ENCODE measurements at places on chromosomes 2 and 18.

DNA sequence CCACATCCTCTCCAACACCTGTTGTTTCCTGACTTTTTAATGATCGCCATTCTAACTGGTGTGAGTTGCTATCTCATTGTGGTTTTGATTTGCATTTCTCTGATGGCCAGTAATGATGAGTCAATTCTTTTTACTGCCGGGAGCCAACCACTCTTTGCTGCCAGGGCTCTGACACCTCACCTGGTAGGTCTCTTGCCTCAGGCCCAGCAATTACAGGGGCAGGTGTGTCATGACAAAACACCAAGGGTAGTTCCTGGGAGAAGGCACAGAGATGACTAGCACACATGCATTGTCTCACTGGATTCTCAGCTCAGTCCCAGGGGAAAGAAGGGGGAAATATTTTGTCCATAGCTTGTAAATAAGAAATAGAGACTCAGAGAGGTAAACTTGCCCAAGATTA, 122.3 kb downstream of the CHST9 start:
- DNase-seq, result no peak

DNA sequence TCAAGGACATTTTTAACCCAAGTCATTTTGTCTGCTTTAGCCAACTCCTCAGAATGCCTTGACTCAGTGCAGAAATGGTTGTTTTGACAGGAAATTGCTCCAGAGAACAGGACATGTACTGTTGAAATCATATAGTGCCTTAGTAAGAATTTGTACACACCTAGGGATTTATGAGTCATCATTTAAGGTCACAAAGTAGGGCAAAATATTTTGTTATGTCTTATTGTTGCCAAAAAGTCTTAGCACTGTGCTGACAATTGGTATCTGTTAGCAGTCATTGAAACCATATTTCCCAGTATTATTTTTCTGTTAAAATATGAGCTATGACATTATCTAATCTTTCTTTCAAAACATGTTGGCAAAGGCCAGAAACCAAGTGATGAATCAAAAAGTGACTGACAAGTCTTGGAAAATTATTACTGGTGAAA, 104.5 kb downstream of the OSBPL6 start:
- DNase-seq, result no peak

GRCh38 chr18:47863041-47863440, 67.4 kb downstream of the SMAD2 start:
- DNase-seq, result no peak

- DNase-seq, result no peak
Observed at GRCh38 chr2:241120440-241120839, 18.4 kb upstream of the MTERF4 start.

DNA sequence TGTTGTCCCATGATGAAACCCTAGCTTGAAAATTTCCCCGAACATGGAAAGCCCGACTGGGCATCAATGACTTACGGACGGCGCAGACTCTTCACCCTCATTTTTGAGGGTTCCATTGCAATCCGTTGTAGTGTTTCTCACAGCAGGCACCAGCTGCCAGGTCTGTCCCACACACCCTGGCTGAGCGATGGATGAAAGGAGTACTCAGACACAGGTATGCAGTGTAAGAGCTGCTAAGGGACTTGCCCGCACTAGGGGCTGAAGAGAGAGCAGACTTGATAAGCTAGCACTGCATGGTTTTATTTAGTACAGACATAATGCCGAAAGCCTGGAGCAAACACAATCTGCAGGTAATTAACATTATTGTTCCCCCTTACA, 15.8 kb downstream of the DYNAP start:
- no peak for DNase-seq

- DNase-seq, result no peak
Observed at GRCh38 chr18:31149351-31149750, 13.3 kb downstream of the DSC1 start.

GRCh38 chr2:68857855-68858456, 13.2 kb downstream of the BMP10 start:
- DNase-seq, result no peak

DNA sequence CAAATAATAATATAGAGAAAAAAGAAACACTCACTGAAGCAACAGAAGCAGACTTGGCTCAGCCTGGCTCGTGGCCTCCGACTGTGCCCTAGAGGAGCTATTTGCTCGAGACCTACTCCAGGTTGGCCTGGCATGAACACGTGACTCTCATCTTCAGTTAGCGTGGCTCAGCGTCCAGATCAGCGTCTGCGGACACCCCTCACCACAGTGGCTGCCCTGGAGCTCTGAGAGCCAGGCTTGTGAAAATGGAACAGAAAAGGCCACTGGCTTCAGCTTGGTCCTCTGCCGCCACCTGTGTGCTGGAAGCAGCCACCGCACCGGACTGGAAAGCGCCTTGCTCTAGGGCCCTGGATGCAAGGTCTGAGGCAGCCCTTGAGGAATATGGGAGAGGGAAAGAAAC, 1184.0 kb upstream of the GYPC start:
- DNase-seq, result no peak

- no peak for DNase-seq
Observed at GRCh38 chr2:172081221-172082022, 3.9 kb upstream of the DLX1 start.

DNA sequence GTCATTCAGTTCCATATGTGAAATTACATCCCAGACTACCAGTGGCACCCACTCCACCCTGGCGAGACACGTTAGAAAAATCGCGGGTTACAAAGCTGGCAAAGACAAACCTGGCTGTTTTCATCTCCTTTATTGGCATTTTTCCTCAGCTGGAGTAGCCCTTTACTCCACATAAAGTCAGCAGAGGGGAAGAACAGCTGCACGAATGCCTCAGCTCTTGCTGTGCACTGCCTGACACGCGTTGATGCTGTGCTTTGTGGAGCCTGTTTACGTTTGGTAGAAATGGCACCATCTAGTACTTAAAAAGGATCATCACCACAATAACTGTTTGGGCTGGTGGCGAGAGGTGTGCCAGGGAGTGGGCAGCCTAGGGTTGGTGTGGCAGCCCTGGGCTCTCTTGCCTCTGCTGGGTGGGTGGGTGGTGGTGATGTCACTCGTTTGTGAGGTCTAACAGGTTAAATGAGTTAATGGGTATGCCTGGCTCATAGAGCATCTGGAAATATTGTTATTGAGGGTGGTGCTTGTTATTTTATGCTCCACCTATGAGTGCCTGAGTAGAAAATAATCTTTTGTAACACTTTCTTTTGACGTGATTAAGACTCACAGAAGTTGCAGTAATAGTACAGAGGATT, 16.4 kb downstream of the FARP2 start:
- no peak for DNase-seq

DNA sequence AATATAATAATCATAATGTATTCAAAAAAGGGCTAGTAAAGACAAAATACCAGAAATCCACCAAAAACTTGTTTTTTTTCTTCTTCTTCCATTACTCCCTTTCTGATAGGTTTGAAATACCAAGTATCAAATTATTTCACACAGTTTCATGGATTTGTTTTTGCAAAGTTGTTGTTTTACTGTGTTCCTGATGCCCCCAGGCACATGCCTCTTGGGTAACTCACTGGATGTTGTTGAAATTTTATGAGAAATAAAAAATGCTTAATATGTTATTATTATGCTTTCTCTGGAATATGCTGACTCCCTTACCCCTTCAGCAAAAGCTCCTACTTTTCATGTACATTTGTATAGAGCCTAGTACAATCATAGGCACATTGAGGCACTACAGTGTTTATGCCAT, 419.6 kb downstream of the NRXN1 start:
- no peak for DNase-seq

DNA sequence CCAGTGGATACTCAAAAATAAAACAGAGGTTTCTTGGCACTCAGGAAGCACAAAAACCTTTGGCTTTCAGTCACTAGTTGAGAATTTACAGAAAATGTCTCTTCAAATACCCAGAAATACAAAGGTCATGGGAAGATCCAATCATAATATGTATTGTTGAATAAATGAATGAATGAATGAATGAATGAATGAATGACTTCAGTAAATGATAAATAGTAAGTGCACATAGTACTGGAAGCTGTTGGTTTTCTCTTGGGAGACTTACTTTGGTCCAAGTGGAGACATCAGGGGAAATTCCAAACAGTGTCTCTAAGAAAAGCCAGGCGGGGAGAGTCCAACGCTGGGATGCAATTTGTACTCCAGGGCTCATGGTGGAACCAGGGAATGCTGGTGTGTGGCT, 261.3 kb upstream of the KLHL29 start:
- no peak for DNase-seq

- DNase-seq, result no peak
Observed at GRCh38 chr18:13558790-13559189, 167.6 kb downstream of the FAM210A start.

GRCh38 chr2:121006743-121007489, 271.2 kb downstream of the GLI2 start:
- no peak for DNase-seq

DNA sequence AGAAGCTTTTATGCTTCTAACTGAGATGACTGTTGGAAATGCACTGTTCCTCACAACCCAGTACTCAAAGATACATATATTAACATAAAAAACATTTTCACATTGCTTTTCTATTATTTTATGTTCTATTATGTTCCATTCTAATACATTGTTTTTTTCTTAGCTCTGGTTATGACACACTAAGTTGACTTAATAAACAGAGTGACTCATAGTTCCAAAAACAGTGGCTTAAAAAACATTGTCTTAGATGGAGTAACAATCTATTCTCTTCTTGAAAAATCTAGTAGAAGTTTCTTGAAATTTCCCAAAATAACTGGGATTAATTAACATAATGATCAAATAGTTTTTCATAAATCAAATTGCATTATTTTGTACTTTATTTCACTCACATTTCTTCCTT, 328.2 kb upstream of the LRATD1 start:
- no peak for DNase-seq

- no peak for DNase-seq
Observed at GRCh38 chr2:222877556-222878300, 16.9 kb downstream of the ACSL3 start.

- no peak for DNase-seq
Observed at GRCh38 chr2:154698296-154698720, at the start of gene KCNJ3. KCNJ3 (plus strand) TSS chr2:154698695; CDS start chr2:154698776, 81 bp downstream.

DNA sequence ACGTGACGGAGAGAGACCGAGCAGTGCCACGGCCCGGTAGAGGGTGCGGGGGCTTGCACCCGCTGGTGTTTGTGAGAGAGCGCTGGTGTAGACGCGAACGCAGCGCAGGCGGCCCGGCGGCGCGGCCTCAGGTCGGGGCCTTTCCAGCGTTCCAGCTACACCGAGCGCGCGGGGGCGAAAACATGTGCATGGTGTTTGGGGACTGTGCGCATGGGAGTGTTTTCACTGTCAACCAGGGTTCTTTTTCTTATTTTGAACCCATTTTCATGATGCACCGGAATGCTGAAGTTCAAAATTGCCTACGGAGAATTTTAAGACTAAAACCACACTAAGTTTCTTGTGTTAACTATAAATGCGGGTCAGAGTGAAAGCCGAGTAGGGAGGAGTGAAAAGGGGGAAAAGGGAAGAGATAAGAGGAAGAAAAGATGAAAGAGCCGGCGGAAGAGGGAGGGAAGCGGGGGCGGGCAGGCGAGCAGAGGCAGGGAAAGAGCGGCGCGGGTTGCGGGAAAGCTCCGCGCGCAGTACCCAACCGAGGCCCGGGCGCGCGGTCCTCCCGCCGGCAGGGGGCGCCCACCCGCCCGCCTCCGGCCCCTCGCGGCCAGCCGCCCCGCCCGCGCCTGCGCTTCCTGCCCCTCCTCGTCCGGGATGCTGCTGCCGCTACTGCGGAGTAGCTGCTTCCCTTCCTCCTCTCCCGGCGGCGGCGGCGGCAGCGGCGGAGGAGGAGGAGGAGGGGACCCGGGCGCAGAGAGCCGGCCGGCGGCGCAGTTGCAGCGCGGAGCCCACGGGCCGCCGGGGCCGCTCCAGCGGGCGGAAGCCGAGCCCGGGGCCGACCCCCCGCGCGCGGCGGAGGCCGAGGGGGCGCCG, at the start of gene RAB12:
RAB12 (plus strand) TSS at position 643 of the 864 bp plus-strand sequence; CDS start at position 646, 3 bp downstream.
- DNase-seq, result peak; percentile 79

DNA sequence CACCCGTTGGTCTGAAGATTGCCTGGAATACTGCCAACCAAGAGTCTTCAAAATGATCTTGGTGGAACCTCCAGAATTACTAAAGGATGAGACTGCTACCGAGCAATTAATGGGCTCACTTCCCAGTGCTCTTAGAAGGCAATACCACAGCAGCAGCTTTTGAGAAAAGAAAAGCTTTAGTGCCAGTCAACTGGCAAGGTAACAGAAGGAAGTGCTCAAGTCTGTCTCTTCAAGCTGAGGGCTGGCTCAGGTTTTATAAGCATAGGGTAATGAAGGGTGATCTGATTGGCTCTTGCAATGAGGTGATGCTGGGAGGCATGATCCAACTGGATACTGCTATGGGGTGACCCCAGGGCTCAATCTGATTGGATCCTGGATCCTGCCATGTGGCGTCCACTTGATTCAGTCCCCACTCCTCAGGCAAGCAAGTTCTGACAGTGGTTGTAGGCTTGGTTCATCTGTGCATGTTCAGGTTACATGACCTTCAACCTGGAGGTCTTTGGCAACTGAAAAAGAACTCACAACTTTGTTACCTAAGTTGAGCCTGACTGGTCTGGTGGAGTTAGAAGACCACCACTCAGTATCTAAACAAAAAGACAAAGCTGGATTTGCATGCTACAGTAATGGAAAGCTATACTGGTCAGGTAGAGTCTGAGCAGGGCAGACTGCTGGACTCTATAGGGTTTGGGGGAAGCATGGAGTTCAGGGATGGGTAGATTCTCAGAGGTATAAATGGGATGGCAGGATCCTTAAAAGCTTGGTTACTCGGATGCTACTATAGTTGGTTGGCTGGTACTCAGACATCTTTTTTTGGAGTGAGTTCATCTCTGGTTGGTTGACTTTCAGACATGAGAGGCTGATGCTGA, 14.0 kb upstream of the RIF1 start:
- DNase-seq, result no peak

GRCh38 chr2:234812851-234813250, 139.0 kb upstream of the SH3BP4 start:
- DNase-seq, result no peak

GRCh38 chr18:59155153-59155552, 15.5 kb downstream of the SEC11C start:
- no peak for DNase-seq

DNA sequence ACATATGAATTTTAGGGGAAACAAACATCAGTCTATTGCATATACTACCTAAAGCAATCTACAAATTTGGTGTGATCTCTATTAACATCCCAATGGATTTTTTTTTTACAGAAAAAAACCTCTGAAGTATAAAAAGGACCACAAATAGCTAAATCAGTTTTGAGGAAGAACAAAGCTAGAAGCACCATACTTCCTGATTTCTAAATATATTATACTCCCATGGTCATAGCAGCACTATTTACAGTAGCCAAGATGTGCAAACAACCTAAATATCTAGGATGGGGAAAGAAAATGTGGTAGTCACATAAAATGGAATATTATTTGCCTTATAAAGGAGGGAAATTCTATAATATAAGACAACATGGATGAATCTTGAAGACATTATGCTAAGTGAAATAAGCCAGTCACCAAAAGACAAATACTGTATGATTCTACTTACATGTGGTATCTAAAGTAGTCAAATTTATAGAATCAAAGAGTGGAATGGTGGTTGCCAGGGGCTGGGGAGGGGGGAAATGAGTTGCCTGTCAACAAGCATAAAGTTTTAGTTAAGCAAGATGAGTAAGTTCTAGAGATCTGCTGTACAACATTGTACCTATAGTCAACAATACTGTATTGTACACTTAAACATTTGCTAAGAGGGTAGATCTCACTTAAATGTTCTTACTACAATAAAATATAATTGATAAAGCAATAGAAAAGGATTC, 17.6 kb upstream of the CASP8 start:
- DNase-seq, result no peak

- no peak for DNase-seq
Observed at GRCh38 chr2:228426502-228427216, 245.2 kb upstream of the SPHKAP start.

- DNase-seq, result no peak
Observed at GRCh38 chr18:54960197-54960596, 936 bp upstream of the CCDC68 start.

- DNase-seq, result no peak
Observed at GRCh38 chr18:23746851-23747250, 57.6 kb downstream of the LAMA3 start.

All from stimulated activated CD8-positive, alpha-beta memory T cell treated with anti-CD3 and anti-CD28 coated beads, Interleukin-4, amount 100 ng/mL, for 24 hours (primary cell).